Dermis lymphatic vessel endothelial cell (primary cell): ENCODE measurements at places on chromosomes 12 and 14. TPM values are rescaled to one million over a fixed set of nuclear protein-coding genes. Genes with fewer than 3 reads are reported as not detected.

Gene CFAP54
- 5.3 and 8.4 TPM in 2 replicates for total RNA-seq

Gene KCNA1
- total RNA-seq = under 0.01 TPM in 2 replicates

Gene SELPLG
- 0.11 and 0.26 TPM in 2 replicates for total RNA-seq

Gene KRT6A
- total RNA-seq = 0.11 TPM in 1 of 2 replicates, not detected in the other

Gene ISM2
- 0.09 TPM in 1 of 2 replicates, not detected in the other for total RNA-seq

Gene ATN1
- total RNA-seq = 5.5 and 5.8 TPM in 2 replicates
